Activated CD4-positive, alpha-beta memory T cell treated with anti-CD3 and anti-CD28 coated beads, Interleukin-2, amount 10 ng/mL, durations not matched to agents 7 days and 5 days (primary cell): ENCODE measurements at places on chromosomes 13 and 19.

DNA sequence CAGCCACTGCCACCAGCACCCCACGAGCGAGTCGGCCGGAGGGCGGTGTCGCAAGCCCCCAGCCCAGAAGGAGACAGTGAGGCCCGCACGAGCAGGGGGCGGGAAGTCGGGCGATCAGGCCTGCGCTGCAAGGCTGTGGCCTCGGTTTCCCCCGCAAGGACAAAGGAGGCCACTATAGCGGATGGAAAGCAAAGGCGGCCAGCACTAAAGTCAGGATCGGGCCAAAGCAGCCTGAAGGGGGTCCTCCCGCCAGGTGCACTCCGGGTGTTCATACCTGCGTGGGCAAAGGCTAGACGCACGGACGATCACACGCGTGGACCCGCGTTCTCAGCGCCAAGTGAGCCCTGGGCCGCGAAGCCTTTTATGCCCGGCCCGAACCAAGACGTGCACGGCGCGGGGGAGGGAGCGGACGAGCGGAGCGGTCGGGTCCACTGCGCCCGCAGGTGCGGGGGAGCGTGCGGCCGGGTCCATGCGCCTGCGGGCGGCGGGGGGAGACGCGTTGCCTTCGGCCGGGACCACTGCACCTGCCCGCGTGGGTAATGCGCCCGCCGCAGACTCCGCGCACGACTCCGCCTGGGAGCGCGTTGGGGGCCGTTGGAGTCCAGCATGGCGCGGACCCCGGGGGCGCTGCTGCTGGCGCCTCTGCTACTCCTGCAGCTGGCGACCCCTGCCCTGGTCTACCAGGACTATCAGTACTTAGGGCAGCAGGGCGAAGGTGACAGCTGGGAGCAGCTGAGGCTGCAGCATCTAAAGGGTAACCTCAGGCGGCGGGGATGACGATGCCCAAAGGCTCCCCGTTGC is at the start of the genes PRDX2 and THSD8:
TSS of gene PRDX2 (minus strand) at position 335 of the 801 bp plus-strand sequence. CDS start 539 bp downstream, outside the sequence.
TSS of gene THSD8 (plus strand) at position 604 of the 801 bp plus-strand sequence. CDS start at position 607, 3 bp downstream.
- H3K27me3 ChIP-seq: no peaks in the 10 kb centered on the region
- H3K36me3 ChIP-seq: peaks cover 23% of the 10 kb centered on the region
- H3K4me1 ChIP-seq: peaks cover 37% of the 10 kb centered on the region

- DNase-seq: no peak
- no peaks in the 10 kb centered on the region for H3K36me3 ChIP-seq
- no peak overlapping the region for H3K27ac ChIP-seq
- H3K4me1 ChIP-seq: no peaks in the 10 kb centered on the region
- H3K27me3 ChIP-seq: no peaks in the 10 kb centered on the region
Measured at GRCh38 chr13:88887045-88887662, 1216.0 kb downstream of the SLITRK5 start.

- DNase-seq: peak; percentile 28
- H3K27me3 ChIP-seq: no peaks in the 10 kb centered on the region
- peaks cover 62% of the 10 kb centered on the region for H3K4me1 ChIP-seq
- no peak overlapping the region for H3K4me3 ChIP-seq
Measured at GRCh38 chr13:45362939-45363338, 22.0 kb upstream of the TPT1 start.

DNA sequence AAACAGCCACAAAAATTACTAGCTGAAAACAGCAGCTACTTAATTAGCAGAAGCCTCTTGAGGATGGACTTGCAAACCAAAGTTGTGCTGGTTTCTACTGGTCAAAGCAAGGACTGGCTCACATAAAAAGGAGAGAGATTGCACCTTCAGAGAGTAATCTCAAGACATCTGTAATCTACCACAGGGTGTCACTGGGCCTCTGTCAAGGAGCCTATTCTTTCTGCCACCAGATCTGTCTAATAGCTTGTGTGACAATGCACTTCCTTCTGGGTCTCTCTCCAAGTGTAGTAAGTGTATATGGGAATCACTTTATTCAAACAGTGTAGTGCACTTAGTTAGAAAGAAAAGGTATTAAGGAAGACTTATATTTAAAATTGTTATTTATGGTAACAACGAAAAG is 24.4 kb upstream of the ZNF561 start:
- no peaks in the 10 kb centered on the region for H3K4me1 ChIP-seq
- DNase-seq: no peak
- no peak overlapping the region for H3K4me3 ChIP-seq
- H3K27me3 ChIP-seq: no peaks in the 10 kb centered on the region
- peaks cover 56% of the 10 kb centered on the region for H3K36me3 ChIP-seq
- H3K27ac ChIP-seq: no peak overlapping the region

- peaks cover 6% of the 10 kb centered on the region for H3K27me3 ChIP-seq
- no peak overlapping the region for H3K27ac ChIP-seq
- H3K4me1 ChIP-seq: peaks cover 33% of the 10 kb centered on the region
Measured at GRCh38 chr13:25848812-25849745, 202.7 kb downstream of the SHISA2 start.

GRCh38 chr13:94087100-94087499 is 392.4 kb downstream of the DCT start:
- no peaks in the 10 kb centered on the region for H3K27me3 ChIP-seq
- no peak overlapping the region for H3K4me3 ChIP-seq
- no peaks in the 10 kb centered on the region for H3K36me3 ChIP-seq
- no peak overlapping the region for H3K27ac ChIP-seq

DNA sequence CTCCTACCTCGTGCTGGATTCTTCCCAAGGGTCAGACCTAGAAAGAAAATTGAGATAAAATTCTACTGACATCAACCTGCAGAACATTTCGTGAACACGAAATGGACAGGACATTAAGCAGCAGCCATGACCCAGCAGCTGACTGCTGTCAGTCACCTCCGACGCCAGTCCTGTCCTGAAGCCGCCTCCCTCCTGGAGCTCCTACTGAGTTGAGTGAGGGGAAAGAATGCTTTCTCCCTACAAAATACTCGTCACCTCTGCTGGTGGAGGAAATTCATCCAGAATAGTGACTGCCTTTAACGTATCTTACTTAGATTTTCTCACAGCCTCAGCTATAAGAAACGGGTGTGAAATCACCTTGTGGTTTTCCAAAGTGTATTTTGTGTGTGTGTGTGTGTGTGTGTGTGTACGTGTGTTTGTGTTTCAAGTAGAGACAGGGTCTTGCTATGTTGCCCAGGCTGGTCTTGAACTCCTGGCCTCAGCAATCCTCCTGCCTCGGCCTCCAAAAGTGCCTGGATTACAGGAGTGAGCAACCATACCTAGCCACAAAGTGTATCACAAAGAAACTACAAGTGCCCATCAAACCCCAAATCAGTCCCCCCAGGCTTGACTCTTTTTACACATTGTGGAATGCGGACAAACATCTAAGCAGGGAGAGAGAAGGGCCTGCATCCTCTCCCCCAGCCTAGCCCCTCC is 2.3 kb upstream of the C13orf42 start:
- peaks cover 4% of the 10 kb centered on the region for H3K4me1 ChIP-seq
- DNase-seq: no peak
- H3K27me3 ChIP-seq: peaks cover 9% of the 10 kb centered on the region

GRCh38 chr19:3803114-3803888 is 17.1 kb upstream of the MATK start:
- H3K27ac ChIP-seq: no peak overlapping the region
- no peak for DNase-seq
- H3K27me3 ChIP-seq: peaks cover 6% of the 10 kb centered on the region
- H3K4me1 ChIP-seq: peaks cover 32% of the 10 kb centered on the region
- H3K36me3 ChIP-seq: no peaks in the 10 kb centered on the region

DNA sequence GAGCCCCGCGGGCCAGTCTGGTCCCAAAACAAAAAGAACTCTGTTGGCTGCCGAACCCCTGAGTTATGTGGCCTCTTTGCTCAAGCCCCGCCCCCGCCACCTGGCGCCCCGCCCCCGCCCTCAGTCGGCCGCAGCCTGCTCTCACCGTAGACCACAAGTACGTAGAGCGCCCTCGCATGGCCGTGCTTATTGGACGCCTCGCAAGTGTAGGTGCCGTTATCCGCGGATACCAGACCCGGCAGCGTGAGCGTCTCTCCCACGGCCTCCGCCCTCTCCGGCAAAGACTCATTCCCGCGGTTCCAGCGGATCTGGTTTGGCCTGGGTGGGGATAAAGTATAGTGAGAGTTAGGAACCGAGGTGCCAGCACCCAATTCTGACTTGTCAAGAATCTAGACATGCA is 5.5 kb upstream of the ZNF428 start:
- H3K27ac ChIP-seq: no peak overlapping the region
- DNase-seq: peak; percentile 89
- peaks cover 35% of the 10 kb centered on the region for H3K4me1 ChIP-seq
- H3K4me3 ChIP-seq: no peak overlapping the region
- H3K27me3 ChIP-seq: peaks cover 14% of the 10 kb centered on the region

DNA sequence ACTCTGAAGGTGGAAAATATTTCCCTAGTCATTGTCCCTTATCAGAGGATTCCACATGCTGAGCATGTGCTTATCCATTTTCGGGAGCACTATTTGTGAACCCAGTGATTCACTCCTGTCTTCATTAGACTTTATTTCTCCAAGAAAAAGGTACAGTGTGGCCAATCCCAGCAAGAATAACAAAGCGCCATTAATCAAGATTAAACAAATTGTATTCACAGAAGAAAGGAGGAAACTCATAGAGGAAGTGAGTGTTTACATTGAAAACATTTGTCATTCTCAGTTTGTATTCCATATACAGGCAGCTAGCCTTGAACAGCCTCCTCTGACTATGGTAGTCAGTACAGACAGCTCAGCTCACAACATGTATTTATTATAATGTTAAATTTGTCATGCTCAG is 1669.9 kb upstream of the SPRY2 start:
- no peak overlapping the region for H3K4me3 ChIP-seq
- H3K4me1 ChIP-seq: no peaks in the 10 kb centered on the region
- no peaks in the 10 kb centered on the region for H3K36me3 ChIP-seq
- no peak overlapping the region for H3K27ac ChIP-seq

- H3K27me3 ChIP-seq: no peaks in the 10 kb centered on the region
- peaks cover 83% of the 10 kb centered on the region for H3K36me3 ChIP-seq
- H3K4me3 ChIP-seq: no peak overlapping the region
- peaks cover 17% of the 10 kb centered on the region for H3K4me1 ChIP-seq
- DNase-seq: no peak
Measured at GRCh38 chr13:110661256-110661655, 44.7 kb downstream of the CARS2 start.

- H3K27me3 ChIP-seq: peaks cover 39% of the 10 kb centered on the region
- H3K4me1 ChIP-seq: peaks cover 33% of the 10 kb centered on the region
- H3K36me3 ChIP-seq: peaks cover 4% of the 10 kb centered on the region
Measured at GRCh38 chr19:18044825-18045304, 36.9 kb downstream of the ARRDC2 start.

DNA sequence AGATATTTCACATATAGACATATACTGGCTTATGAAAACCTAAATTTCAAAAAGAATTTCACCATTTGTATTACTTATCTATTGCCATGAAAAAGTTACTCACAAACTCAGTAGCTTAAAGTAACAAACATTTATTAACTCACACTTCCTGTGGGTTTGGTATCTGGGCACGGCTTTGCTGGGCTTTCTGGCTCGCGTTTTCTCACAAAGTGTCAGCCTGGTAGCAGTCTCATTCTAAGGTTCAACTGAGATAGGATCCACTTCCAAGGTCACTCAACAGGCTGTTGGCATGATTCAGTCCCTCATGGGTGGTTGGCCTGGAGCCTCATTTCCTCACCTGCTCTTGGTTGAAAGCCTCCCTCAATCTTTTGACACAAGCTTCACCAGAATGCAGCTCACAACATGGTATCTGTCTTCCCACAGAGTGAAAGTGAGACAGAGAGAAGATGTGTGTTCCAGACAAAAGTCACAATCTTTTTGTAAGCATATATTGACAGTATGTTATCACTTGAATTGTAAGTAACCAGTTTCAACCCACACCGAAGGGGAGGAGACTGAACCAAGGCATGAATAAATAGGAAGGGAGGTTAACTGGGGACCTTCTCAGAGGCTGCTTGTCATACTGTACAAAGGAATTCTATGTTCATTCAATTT is 1065.8 kb upstream of the SPRY2 start:
- H3K4me1 ChIP-seq: no peaks in the 10 kb centered on the region
- DNase-seq: no peak
- H3K27me3 ChIP-seq: no peaks in the 10 kb centered on the region
- H3K27ac ChIP-seq: no peak overlapping the region
- no peak overlapping the region for H3K4me3 ChIP-seq

DNA sequence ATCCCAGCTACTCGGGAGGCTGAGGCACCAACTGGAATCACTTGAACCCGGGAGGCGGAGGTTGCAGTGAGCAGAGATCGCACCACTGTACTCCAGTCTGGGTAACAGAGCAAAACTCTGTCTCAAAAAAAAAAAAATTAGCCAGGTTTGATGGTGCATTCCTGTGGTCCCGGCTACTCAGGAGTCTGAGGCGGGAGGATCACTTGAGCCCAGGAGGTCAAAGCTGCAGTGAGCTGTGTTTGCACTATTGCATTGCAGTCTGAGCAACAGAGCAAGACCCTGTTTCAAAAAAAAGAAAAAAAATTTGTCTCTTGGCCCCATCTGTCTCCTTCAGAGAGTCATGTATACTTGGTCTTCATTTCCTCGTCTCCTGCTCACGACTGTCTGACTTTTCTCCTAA is 1.6 kb downstream of the CCDC97 start:
- peak overlapping the region; percentile 45 for H3K27ac ChIP-seq
- H3K4me1 ChIP-seq: peaks cover 67% of the 10 kb centered on the region
- DNase-seq: no peak
- peaks cover 70% of the 10 kb centered on the region for H3K36me3 ChIP-seq
- no peaks in the 10 kb centered on the region for H3K27me3 ChIP-seq

- H3K27me3 ChIP-seq: no peaks in the 10 kb centered on the region
- peak overlapping the region; percentile 99 for H3K27ac ChIP-seq
- H3K4me3 ChIP-seq: peak overlapping the region; percentile 99
Measured at GRCh38 chr19:7628589-7629311, 595 bp downstream of the XAB2 start.

- H3K27me3 ChIP-seq: peaks cover 24% of the 10 kb centered on the region
- H3K4me1 ChIP-seq: peaks cover 26% of the 10 kb centered on the region
Measured at GRCh38 chr19:55585658-55586339, 5.2 kb upstream of the ZNF579 start.

DNA sequence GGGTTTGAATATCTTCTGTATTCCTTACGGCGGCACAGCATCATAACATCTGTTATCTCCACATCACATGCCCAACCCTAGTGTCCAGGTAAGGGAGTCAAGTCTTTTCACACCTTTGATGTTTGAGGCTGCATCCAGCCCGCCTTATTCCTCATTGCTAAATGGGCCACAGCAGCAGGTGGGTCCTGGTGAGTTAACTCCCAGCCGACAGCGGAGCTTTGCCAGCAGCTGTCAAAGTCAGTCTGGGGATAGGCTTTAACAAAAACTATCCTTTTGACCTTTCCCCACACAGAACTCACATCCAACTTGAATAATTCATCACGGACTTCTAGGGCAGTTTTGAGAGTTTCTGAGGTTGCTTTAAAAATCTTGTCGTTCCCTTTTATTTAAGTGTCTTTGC is 235.1 kb downstream of the DLEU7 start:
- DNase-seq: no peak
- no peaks in the 10 kb centered on the region for H3K36me3 ChIP-seq
- peaks cover 1% of the 10 kb centered on the region for H3K4me1 ChIP-seq

GRCh38 chr19:49431330-49431749 is 6.2 kb downstream of the GFY start:
- H3K36me3 ChIP-seq: no peaks in the 10 kb centered on the region
- H3K4me1 ChIP-seq: peaks cover 50% of the 10 kb centered on the region
- no peak overlapping the region for H3K27ac ChIP-seq

- H3K36me3 ChIP-seq: no peaks in the 10 kb centered on the region
- no peak overlapping the region for H3K27ac ChIP-seq
- H3K4me3 ChIP-seq: no peak overlapping the region
- peaks cover 11% of the 10 kb centered on the region for H3K27me3 ChIP-seq
- DNase-seq: no peak
- H3K4me1 ChIP-seq: no peaks in the 10 kb centered on the region
Measured at GRCh38 chr13:78977311-78977710, 318.4 kb upstream of the OBI1 start.

GRCh38 chr13:23889615-23890607 is 711 bp upstream of the MIPEP start:
- peaks cover 27% of the 10 kb centered on the region for H3K4me1 ChIP-seq
- no peak for DNase-seq
- no peaks in the 10 kb centered on the region for H3K36me3 ChIP-seq
